ENCODE measurements at places on chromosomes 1 and 21.

- no peak for DNase-seq
Measured at GRCh38 chr1:248243204-248243603, 12.0 kb downstream of the OR2M4 start.

GRCh38 chr1:218658899-218659298 lies 313.8 kb downstream of the TGFB2 start:
- DNase-seq = no peak

GRCh38 chr21:33783187-33783979 lies 132.2 kb downstream of the ATP5PO start:
- DNase-seq = no peak

- DNase-seq = no peak
Measured at GRCh38 chr1:13830616-13831280, 130.8 kb downstream of the PRDM2 start.

DNA sequence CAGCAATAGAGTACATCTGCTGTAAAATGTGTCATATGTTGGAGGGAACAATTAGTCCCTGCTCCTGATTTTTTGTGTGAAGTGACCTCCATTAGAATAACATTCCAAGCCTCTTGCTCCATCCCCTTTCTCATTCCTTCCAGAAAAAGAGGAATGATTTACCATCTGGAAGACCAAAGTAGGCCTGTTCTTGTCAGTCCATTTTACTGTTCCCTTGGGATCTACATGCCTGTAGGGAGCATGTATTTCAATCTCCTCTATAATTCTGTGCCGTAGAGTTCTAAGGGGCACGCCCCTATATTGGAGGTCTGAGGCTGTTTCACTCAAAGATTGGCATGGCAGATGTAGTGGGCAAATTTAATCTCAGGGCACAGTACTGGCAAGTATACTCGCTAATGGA lies 48.8 kb upstream of the MAN1A2 start:
- no peak for DNase-seq

DNA sequence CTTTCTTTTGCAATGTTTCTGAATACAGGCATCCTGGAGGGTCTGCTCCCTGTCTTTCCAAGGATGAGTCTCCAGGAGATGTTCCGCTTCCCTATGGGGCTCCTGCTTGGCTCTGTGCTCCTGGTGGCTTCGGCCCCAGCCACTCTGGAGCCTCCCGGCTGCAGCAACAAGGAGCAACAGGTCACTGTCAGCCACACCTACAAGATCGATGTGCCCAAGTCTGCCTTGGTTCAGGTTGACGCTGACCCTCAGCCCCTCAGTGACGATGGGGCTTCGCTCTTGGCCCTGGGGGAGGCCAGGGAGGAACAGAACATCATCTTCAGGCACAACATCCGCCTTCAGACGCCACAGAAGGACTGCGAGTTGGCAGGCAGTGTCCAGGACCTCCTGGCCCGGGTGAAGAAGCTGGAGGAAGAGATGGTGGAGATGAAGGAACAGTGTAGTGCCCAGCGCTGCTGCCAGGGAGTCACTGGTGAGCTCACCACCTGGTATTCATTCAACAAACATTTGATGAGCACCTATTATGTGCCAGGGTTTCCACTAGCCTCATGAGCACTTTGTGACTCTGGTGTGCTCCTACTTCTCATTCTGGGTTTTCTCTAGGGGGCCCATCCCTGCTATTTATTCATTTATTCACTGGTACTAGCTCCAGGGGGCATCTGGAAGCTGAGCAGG lies 9.9 kb downstream of the TNN start:
- DNase-seq = no peak

GRCh38 chr21:28588997-28589396 lies 403.7 kb downstream of the LTN1 start:
- no peak for DNase-seq

DNA sequence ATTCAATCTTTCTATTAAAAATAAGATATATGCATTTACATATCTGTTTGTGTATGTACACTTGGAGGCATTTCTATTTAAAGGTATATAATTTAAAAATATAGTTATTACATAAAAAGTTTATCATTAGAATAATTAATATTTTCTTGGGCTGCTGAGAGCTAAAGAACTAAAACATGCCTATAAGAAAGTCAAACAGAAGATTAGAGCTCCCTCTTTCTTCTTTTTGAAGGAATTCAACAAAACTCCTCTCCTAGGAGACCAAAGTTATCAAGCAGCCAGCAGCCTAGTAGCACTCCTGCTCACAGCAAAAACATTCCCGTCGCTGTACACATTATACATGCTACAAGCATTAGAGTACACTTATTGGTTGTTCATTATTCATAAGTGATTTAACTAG lies 216.4 kb downstream of the VAV3 start:
- DNase-seq = no peak

DNA sequence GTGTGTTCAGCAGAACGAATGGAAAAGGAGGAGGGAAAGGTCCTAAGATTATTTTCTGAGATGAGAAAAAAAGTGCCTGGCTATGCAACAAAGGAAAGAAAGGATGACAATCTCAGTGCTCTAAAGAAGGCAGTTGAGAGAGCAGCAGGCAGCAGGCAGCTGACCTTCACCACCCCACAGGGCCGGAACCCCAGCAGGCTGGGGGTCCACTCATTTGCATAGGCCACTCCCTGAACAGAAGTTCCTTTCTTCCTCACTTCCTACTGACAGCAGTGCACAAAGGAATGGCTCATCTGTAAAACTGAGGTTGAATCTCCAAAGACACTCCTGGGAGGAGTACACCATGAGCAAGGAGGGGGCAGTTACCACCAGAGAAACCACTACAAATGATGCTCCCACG lies 41.4 kb upstream of the TNR start:
- no peak for DNase-seq

DNA sequence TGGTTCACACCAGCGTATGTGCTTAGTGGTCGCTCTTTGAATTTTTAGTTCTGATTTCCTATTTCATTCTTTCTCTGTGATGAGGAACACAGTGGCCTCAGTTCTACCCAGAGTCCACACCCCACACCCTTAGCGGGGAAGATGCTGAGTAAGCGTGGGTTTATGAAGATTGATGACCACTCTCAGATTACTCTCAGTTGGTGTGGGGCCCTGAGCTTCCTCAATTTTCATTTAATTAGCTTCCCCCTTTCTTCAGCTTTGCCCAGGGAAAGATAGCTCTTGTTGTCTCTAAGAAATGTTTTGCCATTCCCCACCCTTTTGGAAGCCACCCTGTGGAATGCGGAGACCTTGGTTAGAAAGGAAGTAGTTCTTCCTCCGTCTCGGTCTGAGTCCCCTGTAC lies 299.9 kb upstream of the PROX1 start:
- DNase-seq = no peak

DNA sequence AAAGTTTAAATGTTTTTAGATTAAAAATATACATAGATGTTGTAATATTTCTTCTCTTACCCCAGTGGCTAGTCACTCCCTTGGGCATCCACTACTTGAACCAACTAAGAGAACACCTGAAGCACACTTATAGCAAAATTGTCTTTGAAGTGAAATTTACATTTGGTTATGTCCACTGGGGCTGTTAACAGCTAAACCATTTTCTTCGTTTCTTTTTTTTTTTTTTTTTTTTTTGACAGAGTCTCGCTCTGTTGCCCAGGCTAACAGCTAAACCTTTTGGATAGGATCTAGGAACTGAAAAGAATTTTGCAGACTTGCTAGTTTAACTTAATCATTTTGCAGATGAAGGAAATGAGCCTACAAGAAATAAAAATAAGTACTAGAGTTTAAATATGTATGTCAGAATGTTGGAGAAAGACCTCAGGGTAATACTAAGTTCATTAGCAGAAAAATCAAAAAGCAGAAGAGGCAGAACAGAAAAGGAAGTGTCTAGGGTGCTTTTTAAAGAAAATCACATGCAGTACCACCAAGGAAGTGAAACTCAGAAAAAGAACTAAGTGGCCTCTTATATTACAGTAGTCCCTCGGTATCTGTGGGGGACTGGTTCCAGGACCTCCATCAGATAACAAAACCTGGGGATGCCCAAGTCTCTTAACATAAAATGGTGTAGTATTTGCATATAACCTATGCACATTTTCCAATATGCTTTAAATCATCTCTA lies 11.8 kb downstream of the DRAM2 start:
- no peak for DNase-seq

- no peak for DNase-seq
Measured at GRCh38 chr1:201734786-201735185, 94.2 kb upstream of the IPO9 start.

DNA sequence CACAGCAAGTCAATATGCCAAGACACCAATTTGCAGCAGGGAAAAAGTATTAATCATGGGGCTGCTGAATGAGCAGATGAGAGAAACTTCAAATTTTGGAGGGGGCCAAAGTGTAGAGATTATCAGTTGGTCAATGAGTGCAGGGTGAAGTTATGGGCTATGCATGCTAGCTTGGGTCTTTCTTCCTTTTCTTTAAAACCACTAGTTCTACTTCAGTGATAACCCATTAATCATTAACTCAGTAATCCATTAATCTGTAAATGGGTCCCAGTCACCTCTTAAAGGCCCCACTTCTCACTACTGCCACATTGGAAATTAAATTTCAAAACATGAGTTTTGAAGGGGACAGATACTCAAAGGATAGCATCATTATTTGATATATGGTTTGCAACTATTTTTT lies 688.6 kb upstream of the ADGRL4 start:
- no peak for DNase-seq

GRCh38 chr1:116873680-116874271 lies 35.9 kb upstream of the PTGFRN start:
- no peak for DNase-seq

DNA sequence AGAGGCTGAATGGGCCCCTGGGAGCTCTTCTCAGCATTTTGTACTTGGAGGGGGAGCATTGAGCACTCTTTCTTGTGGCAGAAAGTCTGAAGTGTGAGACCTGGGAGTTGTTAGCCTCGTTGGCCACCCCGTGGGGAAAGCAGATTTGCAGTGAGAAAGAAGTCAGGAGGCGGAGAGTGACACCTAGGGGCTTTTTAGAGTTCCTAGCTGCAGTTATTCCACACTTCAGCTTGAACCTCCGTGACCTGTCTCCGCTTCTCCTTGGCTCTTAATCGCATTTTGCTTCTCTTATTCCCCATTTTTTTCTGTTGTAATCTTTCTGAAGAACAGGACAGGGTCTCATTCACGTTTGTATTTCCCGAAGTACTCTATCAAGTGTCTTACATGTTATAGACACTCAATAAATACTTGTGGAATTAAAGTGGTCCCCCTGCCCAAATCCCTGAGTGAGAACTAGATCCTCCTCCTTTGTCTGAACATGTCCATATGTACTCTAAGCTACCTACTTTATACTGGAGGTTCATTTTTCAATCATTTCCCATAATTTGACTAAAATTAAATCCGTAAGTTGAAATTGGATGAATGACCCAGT lies 14.5 kb upstream of the C1orf141 start:
- no peak for DNase-seq

DNA sequence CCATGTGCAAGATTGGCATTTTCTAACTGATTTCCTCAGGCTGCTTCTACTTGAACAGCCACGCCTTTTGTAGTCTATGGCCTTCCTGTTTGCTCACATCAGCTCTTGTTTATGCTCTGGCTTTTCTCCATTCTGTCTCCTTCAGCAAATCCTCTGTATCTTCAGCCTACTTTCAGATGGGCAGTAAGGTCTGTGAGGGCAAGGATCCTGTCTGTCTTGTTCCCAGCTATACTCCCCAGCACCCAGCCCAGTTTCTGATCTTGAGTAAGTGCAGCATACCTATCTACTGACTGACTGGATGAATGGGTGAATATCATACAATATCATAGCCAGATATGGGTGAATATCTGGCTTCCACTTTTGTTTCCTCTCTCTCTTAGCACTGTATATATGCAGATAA lies 438.1 kb downstream of the LMO4 start:
- no peak for DNase-seq
